ENCODE measurements at places on chromosomes 6 and 20. TPM values are rescaled to one million over a fixed set of nuclear protein-coding genes. Genes with fewer than 3 reads are reported as not detected.
A peak's percentile ranks its signal among the peaks of the same experiment; 100 is the strongest.

EYA2 gene
- 86.2 TPM for total RNA-seq

DNA sequence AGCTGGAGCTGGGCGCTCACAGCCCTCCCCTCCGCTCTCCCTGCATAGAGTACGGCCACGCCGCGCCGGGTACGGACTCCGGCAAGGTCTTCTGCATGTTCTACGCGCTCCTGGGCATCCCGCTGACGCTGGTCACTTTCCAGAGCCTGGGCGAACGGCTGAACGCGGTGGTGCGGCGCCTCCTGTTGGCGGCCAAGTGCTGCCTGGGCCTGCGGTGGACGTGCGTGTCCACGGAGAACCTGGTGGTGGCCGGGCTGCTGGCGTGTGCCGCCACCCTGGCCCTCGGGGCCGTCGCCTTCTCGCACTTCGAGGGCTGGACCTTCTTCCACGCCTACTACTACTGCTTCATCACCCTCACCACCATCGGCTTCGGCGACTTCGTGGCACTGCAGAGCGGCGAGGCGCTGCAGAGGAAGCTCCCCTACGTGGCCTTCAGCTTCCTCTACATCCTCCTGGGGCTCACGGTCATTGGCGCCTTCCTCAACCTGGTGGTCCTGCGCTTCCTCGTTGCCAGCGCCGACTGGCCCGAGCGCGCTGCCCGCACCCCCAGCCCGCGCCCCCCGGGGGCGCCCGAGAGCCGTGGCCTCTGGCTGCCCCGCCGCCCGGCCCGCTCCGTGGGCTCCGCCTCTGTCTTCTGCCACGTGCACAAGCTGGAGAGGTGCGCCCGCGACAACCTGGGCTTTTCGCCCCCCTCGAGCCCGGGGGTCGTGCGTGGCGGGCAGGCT, 4.6 kb downstream of the KCNK15 start:
- DNase-seq, result no peak

DNA sequence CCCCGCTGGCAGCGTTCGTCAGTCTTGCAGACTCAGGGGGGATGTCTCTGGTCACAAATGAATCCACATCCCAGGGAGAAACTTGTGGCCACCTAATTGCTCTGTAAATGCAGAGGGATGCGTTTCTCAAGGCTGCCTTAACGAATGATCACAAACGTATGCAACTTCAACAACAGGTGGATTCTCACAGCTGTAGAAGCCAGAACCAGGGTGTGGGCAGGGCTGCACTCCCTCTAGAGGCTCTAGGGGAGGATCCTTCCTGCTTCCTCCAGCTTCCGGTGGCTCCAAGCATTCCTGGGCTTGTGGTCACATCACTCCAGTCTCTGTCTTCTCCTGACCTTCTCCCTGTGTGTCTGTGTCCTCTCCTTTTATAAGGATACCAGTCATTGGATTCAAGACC, 3.3 kb upstream of the TAF4 start:
- DNase-seq, result no peak

GRCh38 chr20:56391596-56392131, 351 bp downstream of the AURKA start:
- no peak for DNase-seq

DNA sequence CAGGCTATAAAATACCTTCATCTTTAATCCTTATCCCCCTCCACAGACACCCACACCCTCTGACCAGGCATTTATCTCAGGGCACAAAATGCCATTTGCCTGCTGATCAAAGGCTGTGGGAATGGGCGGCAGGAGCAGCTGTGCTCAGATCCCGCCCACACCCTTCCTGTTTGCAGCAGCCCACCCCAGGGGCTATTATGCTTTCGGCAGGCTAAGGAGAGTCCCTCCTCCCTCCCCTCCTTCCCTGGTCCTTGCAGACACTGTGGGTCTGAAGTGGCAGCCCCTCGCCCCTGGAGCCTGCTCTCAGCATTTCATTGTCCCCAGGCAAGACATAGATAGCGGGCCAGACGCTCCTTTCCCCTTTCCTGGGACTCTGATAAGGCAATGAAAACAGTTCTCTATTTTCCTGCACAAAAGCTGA, 220.8 kb upstream of the HEY2 start:
- peak; percentile 21 for DNase-seq
